Cardiac fibroblast (primary cell): ENCODE measurements at places on chromosomes 6 and 20.
A peak's percentile ranks its signal among the peaks of the same experiment; 100 is the strongest.

DNA sequence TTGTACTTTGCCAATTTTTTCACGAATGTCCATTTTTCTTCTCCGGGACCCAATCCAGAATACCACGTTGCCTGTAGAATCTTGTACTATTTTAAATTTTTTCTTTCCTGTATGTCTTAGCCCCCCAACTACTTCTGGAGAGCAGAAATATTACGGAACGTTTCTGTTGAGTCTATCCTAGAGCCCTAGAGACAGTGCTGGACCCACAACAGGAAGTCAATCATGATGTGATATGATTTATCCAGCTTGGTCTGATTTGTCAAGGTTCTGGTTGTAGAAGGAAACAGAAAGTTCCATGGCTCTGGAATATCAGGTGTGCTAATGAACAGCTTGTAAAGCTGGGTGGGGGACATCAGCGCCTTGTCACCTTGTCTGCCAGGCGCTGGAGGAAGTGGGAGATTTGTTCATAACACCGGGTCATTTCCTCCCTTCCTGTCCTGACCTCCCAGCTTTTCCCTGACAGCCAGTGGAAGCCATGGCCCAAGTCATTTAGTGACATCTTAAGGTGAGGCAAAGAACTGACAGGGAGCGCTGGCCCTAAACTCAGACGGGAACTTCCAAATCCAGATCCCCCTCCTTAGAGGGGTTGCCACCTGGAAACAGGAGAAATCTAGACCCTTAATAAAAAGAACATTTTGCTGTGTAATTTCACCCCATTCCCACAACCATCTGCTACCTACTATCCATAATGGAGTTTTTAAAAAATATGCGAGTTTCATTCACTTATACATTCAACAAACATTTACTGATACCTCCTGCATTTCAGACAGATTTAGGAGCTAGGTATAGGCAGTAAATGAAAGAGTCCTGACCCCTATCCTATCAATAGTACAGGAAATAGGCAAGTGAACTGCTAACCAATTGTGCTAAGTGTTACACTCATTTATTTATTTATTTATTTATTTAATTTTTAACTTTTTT lies 130.5 kb downstream of the ZFP64 start:
- DNase-seq, result peak; percentile 60

DNA sequence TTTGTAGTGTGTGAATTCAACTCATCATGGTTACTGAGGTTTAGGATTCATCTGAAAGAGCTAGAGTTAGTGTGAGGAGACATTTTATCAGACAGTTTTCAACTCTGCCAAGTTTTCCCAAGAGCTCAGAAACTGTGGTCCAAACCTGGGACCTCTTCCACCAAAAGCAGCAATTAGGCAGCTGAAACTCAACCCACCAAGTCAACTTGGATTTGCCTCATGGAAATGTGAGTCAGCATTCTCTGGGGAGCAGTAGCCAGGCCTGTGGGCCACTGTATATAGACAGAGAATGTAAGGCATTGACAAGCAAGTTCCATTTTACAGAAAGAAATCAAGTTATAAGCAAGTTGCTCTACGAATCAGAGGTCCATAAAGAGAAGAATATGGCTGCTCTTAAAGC lies 178.8 kb upstream of the HDDC2 start:
- peak; percentile 7 for DNase-seq

DNA sequence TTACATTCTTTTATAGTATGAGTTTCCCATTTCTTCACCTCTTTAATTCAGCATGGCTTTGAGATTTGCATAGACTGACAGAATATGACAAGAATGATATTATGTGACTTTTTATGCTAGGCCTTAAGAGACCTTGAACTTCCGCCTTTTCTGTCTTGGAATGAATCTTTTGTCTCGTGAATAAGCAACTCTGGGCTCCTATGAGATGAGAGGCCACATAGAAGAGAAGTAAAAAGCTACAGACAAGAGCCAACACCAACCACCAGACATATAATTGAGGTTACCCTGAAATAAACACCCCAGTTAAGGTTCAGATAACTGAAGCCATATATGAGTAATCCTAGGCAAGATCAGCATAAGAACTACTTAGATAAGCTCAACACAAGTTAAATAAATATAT lies 600.8 kb downstream of the MEI4 start:
- no peak for DNase-seq

- DNase-seq, result no peak
Measured at GRCh38 chr6:7401075-7401474, 11.5 kb downstream of the RIOK1 start.

GRCh38 chr20:63567136-63567385 lies 7.0 kb downstream of the HELZ2 start:
- DNase-seq, result no peak

GRCh38 chr20:8128291-8129060 lies 3.6 kb upstream of the PLCB1 start:
- DNase-seq, result no peak

GRCh38 chr6:99530627-99531026 lies 15.4 kb upstream of the USP45 start:
- no peak for DNase-seq

DNA sequence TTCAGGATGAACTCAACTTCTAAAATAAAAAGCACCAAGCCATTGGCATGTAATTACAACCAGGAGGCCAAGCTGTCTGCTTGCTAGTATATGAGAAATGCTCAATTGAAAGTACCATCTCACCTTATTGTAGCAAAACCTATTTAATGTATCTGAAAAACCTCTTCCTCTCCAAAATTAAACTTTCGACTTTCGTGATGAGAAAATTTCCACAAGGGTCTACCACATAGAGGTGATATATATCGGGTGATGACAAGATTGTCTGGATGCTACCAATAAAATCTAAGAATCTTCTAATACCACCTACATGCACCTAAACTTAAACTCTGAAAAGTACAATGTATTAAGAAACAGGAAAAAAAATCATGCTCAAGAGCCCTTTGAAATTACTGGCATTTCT lies 74.2 kb downstream of the ATXN1 start:
- DNase-seq, result no peak

GRCh38 chr20:54469952-54470351 lies 5.4 kb upstream of the DOK5 start:
- no peak for DNase-seq

DNA sequence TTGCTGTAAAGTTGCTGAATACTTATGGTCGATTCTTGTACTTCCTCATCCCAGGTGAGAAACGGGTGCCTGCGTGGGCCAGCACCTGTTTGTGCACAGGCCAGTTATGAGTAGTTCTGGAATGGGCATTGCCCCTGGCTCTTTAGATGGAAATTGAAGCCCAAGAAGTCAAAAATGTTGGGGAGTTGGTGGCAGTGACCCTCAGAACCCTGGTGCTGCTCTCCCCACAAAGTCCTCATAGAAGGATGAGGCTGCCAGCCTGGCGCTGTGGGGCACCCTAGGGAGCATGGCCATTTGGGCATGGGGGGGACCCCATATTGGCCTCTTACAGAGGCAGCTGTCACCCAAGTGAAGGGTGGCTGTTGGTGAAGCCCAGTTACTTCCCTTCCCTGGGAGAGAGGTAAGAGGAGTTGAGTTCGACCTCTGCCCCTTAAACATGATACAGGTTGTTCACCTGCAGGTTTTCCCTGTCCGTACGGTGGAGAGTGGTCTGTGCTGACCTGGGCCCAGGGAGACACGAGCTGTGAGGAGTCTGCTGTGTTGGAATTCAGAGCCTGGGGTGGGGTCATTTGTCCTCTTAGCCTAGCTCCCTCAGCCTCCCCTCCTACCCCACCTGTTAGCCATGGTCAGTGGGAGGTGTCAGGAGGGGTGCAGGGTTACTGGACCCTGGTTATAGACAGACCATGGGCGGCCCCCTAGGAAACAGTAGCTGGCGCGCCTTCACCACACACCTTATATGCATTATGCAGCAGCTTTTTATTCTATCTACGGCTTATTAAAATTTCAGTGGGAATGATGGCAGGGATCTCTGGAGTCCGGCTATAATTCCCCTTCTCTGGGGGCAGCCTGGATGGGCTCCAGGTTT lies 4.9 kb downstream of the HMGA1 start:
- no peak for DNase-seq

GRCh38 chr6:39876111-39876510 lies 58.2 kb downstream of the MOCS1 start:
- DNase-seq, result no peak

DNA sequence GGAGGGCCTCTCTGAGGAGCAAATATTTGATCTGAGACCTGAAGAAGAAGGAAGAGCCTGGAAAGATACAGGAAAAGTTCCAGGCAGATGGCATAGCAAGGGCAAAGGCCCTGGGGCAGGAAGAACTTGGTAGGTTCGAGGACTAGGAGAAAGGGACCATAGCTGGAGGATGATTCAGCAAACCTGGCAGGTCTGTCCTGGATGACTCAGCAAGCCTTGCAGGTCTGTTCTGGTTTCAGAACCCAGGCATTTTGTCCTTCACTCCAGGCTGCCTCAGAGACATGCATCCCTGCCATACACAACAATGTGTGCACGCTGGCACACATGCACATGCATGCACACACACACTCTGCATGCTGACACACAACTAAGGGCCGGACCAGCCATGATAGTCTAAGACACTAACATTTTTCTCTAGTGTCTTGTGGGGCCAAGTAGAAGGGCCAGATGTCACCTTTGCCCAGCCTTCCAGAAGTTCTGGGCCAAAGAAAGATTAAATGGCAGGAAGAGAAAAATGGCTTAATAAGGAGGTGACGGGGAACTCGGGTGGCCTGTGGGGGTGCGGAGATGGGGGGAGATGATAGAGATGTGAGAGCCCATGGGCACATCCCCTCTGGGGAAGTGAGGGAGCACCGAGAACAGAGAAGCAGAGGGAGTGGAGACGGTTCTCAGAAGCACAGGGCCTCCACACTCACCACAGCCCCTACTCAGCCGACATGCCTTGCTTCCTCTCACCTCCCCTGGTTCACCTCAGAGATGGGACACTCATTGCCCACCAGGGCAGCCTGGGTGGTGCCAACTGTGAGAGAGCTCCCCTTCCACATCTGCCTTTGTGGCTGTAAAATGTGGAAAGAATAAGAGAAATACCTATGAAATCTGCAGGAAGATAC lies 15.4 kb upstream of the TRIB3 start:
- peak; percentile 29 for DNase-seq

GRCh38 chr6:154438882-154439415 lies 71.5 kb downstream of the CNKSR3 start:
- no peak for DNase-seq

DNA sequence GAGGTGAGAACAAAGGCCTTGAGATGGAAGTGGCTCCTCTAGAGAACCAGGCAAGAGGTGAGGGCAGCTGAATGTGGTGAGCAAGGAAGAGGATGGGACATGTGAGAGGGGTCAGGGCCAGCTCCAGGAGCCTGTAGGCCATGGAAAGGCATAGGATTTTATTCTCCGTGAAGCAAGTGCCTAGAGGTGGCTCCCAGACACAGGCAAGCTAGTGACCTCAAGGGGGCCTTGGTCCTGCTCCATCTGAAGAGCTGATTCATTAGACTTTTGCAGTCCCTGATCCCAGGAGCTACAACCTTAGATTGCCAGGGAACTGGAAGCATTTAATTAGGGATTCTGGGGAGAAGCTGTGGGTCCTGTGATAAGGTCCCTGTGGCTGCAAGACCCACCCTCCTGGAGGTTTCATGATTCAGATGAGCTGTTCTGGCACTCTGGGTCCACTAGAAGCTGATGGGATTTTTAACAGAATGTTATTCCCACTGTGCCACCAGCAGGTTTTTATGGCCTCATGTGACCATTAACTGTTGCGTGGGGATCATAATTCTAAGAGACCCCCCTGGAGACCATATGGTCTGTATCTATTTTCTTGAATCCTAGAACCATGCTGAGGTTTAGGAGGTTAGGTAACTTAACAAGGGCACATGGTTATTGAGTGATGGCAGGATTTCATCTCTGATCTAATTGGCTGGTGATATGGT lies 90.5 kb downstream of the ELOVL5 start:
- DNase-seq, result no peak

- DNase-seq, result peak; percentile 40
Measured at GRCh38 chr6:136129365-136129764, 120.7 kb downstream of the MTFR2 start.

GRCh38 chr6:27136978-27137814 lies 110.3 kb upstream of the PRSS16 start:
- no peak for DNase-seq

GRCh38 chr20:17315407-17316231 lies 88.8 kb downstream of the PCSK2 start:
- DNase-seq, result no peak

GRCh38 chr6:27726619-27727023 lies 185.6 kb downstream of the OR2B2 start:
- DNase-seq, result no peak

GRCh38 chr6:9136141-9136822 lies 700.9 kb upstream of the SLC35B3 start:
- DNase-seq, result no peak
